Mesenteric fat pad (tissue), 1 donor: ENCODE measurements at places on chromosomes 7 and 10. TPM values are rescaled to one million over a fixed set of nuclear protein-coding genes. Genes with fewer than 3 reads are reported as not detected.

GRCh38 chr10:132403511-132404168 is 6.6 kb downstream of the PWWP2B start:
- DNase-seq, result no peak

- DNase-seq, result peak; percentile 62
Measured at GRCh38 chr10:122647383-122647968, 52.2 kb downstream of the C10orf120 start.

GRCh38 chr10:29783201-29783947 is 148.6 kb upstream of the SVIL start:
- DNase-seq, result no peak

- DNase-seq, result no peak
Measured at GRCh38 chr7:22317632-22318031, 39.3 kb downstream of the RAPGEF5 start.

- DNase-seq, result no peak
Measured at GRCh38 chr10:107054469-107055156, 109.9 kb downstream of the SORCS1 start.

- no peak for DNase-seq
Measured at GRCh38 chr7:14720785-14721184, 181.8 kb downstream of the DGKB start.

The PTPRE gene
- total RNA-seq, result 49.7 TPM

The CALML3 gene
- not detected for total RNA-seq
